Breast epithelium (tissue), 4 donors: ENCODE measurements at places on chromosomes 5 and 9.

DNA sequence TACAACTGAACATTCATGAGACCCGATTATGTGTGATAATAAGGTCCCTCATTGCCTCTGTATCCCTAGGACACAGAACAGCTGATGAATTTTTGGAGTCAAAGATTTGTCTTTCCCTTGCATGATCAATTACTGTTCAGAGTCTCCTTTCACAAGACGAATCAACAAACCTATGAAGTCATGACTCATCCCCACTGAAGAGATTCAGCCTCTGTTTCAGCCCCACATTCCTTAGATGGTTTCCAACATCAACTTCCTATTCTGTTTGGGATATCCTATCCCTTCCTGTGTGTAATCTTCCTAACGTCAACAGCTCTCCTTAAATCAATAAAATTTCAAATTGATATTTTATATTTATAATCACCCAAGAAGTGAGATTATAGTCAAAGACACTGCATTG, 199.0 kb downstream of the DNAH5 start:
- H3K36me3 ChIP-seq, result no peaks in the 10 kb centered on the region
- no peak overlapping the region for H3K27ac ChIP-seq
- DNase-seq, result no peak
- no peak overlapping the region for H3K4me3 ChIP-seq

DNA sequence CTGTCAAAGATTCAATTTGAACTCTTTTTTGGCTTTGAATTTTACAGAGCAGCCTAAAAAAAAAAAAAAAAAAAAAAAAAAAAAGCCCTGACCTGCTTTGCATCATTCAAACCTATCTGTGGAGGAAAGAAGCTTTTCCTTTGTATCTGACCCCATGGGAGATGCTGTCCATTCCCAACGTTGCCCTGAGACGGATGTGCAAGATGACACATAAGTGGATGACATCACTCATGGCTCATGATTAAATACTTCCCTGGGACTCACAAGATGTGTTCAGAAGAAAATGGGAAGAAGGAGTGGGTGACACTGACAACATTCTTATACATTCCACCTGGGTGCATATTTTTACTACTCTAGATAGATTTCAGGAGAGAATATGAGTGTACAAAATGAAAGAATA, 245.7 kb upstream of the ELAVL2 start:
- no peaks in the 10 kb centered on the region for H3K4me1 ChIP-seq
- H3K4me3 ChIP-seq, result no peak overlapping the region
- H3K36me3 ChIP-seq, result no peaks in the 10 kb centered on the region
- H3K27me3 ChIP-seq, result no peaks in the 10 kb centered on the region

GRCh38 chr5:66903709-66904108, 292.9 kb downstream of the CD180 start:
- no peak overlapping the region for H3K27ac ChIP-seq
- no peak overlapping the region for H3K4me3 ChIP-seq
- no peaks in the 10 kb centered on the region for H3K4me1 ChIP-seq
- no peaks in the 10 kb centered on the region for H3K36me3 ChIP-seq
- DNase-seq, result no peak
- H3K27me3 ChIP-seq, result no peaks in the 10 kb centered on the region

DNA sequence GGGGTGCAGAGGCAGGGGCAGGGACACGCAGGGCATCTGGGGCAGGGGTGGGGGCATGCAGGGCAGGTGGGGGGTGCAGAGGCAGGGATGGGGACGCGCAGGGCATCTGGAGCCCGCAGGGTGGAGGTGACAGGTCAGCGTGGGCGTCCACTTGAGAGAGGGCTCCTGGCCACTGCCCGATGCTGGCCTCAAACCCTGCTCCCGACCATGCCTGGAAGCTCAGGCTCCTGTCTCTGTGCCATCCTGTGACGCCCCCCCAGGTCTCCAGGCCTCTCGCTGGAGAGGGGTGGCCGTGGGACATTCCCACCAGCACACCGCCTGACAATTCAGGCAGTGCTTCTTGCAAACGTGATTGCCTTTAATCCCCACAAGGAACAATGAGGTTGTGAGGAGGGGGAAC, 33.0 kb downstream of the ZDHHC11B start:
- H3K27me3 ChIP-seq, result no peaks in the 10 kb centered on the region
- peak; percentile 9 for DNase-seq
- H3K4me1 ChIP-seq, result no peaks in the 10 kb centered on the region
- H3K36me3 ChIP-seq, result no peaks in the 10 kb centered on the region
- H3K4me3 ChIP-seq, result no peak overlapping the region
- no peak overlapping the region for H3K27ac ChIP-seq

GRCh38 chr5:72478684-72479083, 28.5 kb downstream of the ZNF366 start:
- H3K27ac ChIP-seq, result peak overlapping the region; percentile 16
- H3K4me1 ChIP-seq, result no peaks in the 10 kb centered on the region
- no peaks in the 10 kb centered on the region for H3K36me3 ChIP-seq
- H3K27me3 ChIP-seq, result no peaks in the 10 kb centered on the region
- no peak overlapping the region for H3K4me3 ChIP-seq
- no peak for DNase-seq

GRCh38 chr5:155406815-155407214, 393.3 kb downstream of the KIF4B start:
- no peaks in the 10 kb centered on the region for H3K27me3 ChIP-seq
- H3K4me3 ChIP-seq, result no peak overlapping the region
- H3K27ac ChIP-seq, result no peak overlapping the region

DNA sequence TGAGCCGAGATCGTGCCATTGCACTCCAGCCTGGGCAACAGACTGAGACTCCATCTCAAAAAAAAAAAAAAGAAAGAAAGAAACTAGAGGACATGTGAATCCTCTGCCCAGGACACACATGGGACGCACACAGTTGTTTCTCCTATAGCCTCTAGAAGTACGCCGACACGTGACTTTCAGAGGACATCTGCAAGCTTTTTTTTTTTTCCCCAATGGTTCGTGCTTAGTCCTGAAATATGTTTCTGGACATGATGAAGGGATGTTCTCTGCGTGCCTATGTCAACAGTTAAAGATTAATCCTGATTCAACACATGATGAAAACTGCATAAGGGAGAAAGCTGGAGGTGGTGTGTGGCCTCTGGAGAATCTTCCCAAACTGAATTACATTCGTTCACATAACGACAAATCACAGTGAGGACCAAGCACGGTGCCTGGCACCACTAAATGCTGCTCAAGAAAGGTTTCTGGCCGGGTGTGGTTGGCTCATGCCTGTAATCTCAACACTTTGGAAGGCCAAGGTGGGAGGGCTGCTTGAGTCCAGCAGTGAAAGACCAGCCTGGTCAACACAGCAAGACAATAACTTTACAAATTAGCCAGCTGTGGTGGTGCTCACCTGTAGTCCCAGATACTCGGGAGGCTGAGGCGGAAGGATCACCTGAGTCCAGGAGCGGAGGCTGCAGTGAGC, 9.8 kb downstream of the COL23A1 start:
- no peaks in the 10 kb centered on the region for H3K4me1 ChIP-seq
- H3K27me3 ChIP-seq, result peaks cover 24% of the 10 kb centered on the region
- no peak overlapping the region for H3K4me3 ChIP-seq
- DNase-seq, result no peak
- no peak overlapping the region for H3K27ac ChIP-seq

DNA sequence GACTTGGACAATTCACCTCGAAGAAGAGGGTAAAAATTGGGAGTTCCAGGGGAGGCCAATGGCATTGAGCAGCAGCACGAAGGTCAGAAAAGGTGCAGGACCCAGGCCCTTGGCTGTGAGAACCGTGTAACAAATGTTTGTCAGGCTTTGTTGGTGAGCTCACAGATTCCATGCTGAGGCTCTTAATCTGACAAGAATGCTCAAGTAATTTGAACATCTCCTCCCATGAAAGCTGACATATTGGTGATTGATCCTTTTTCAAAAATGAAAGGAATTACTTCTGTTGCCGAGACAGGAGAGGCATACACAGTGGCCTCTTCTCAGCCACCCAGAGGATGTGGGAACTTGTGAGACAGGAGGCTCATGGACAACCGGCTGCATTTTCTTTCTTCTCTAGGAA, 11.6 kb downstream of the RAI14 start:
- H3K4me3 ChIP-seq, result no peak overlapping the region
- no peak for DNase-seq
- H3K36me3 ChIP-seq, result no peaks in the 10 kb centered on the region
- no peaks in the 10 kb centered on the region for H3K4me1 ChIP-seq

GRCh38 chr5:160470437-160471361, 49.0 kb downstream of the PTTG1 start:
- no peak for DNase-seq
- no peak overlapping the region for H3K4me3 ChIP-seq
- H3K4me1 ChIP-seq, result no peaks in the 10 kb centered on the region
- no peaks in the 10 kb centered on the region for H3K36me3 ChIP-seq
- peak overlapping the region; percentile 2 for H3K27ac ChIP-seq

- H3K36me3 ChIP-seq, result no peaks in the 10 kb centered on the region
- H3K4me3 ChIP-seq, result no peak overlapping the region
- no peak for DNase-seq
- no peaks in the 10 kb centered on the region for H3K27me3 ChIP-seq
Observed at GRCh38 chr5:172302047-172302710, 18.6 kb upstream of the UBTD2 start.

DNA sequence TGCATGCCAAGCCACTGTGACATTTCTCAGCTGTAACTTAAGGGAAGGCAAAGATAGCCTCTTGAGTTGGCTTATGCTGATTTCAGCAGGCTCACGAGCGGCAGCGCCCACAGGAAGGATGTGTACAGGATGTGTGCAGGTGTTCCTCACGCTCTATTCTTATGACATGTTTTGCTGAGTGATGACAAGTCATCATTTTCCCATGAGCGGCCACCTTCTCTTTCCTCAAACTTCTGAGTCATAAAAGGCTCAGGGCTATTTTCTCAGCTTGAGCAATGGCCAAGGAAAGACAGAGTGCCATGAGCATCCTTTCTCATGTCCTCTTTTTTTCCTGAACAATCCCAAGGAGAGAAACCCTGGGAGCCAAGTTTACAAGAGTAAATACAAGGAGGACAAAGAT, 365.9 kb downstream of the PLK2 start:
- no peaks in the 10 kb centered on the region for H3K36me3 ChIP-seq
- H3K4me1 ChIP-seq, result no peaks in the 10 kb centered on the region
- H3K4me3 ChIP-seq, result no peak overlapping the region
- peak; percentile 39 for DNase-seq
- peak overlapping the region; percentile 23 for H3K27ac ChIP-seq

- no peak overlapping the region for H3K27ac ChIP-seq
- no peak for DNase-seq
- H3K4me1 ChIP-seq, result no peaks in the 10 kb centered on the region
Observed at GRCh38 chr5:107876261-107876660, 205.5 kb upstream of the EFNA5 start.

DNA sequence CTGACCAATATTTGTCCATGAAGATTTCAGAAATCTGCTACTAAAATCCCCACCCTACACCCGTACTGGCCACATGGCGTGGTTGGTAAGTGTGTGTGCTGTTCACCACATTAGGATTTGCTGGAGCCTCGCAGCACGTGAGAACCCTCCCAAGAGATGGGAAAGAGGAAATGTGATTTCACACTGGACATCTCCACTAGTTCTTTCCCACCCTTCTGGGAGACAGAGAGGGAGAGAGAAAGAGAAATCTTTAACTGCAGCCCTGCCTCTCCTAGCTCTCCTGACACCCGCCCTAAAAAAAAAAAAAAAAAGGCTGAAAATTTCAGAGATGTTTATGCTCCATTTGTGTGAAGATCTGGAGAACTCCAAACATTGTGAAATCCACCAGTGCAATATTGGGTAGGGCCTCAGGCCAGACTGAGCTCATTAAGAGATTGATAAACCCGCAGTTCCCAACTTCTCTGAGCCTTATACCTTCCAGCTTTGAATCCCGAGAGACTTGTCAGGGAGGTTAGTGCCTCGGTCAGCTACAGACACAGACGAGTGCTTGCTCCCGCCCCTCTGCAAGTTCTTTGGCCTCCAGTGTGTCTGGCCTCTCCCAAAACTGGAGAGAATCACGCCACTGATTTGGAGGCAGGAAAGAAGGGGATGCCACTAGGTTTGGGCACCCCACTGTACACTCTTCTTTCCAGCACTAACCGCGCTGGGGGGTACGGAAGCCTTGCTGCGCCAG, 1.9 kb downstream of the SPRY4 start:
- peak overlapping the region; percentile 82 for H3K4me3 ChIP-seq
- H3K36me3 ChIP-seq, result no peaks in the 10 kb centered on the region
- H3K4me1 ChIP-seq, result peaks cover 6% of the 10 kb centered on the region
- no peaks in the 10 kb centered on the region for H3K27me3 ChIP-seq

GRCh38 chr5:116144103-116144502, 59.3 kb downstream of the COMMD10 start:
- H3K36me3 ChIP-seq, result no peaks in the 10 kb centered on the region
- H3K27ac ChIP-seq, result no peak overlapping the region
- DNase-seq, result no peak
- no peaks in the 10 kb centered on the region for H3K27me3 ChIP-seq

- DNase-seq, result no peak
- H3K27me3 ChIP-seq, result no peaks in the 10 kb centered on the region
- H3K36me3 ChIP-seq, result no peaks in the 10 kb centered on the region
- peak overlapping the region; percentile 14 for H3K27ac ChIP-seq
- H3K4me3 ChIP-seq, result no peak overlapping the region
- H3K4me1 ChIP-seq, result no peaks in the 10 kb centered on the region
Observed at GRCh38 chr5:56608217-56608925, 207.0 kb upstream of the MAP3K1 start.

- no peaks in the 10 kb centered on the region for H3K36me3 ChIP-seq
- H3K4me3 ChIP-seq, result peak overlapping the region; percentile 7
- no peak for DNase-seq
- H3K4me1 ChIP-seq, result no peaks in the 10 kb centered on the region
- peaks cover 12% of the 10 kb centered on the region for H3K27me3 ChIP-seq
Observed at GRCh38 chr5:73298772-73299630, 126.0 kb downstream of the TMEM174 start.

- no peak overlapping the region for H3K4me3 ChIP-seq
- no peaks in the 10 kb centered on the region for H3K36me3 ChIP-seq
- H3K27ac ChIP-seq, result no peak overlapping the region
- no peak for DNase-seq
Observed at GRCh38 chr5:76620166-76620565, 3.0 kb downstream of the F2RL2 start.

DNA sequence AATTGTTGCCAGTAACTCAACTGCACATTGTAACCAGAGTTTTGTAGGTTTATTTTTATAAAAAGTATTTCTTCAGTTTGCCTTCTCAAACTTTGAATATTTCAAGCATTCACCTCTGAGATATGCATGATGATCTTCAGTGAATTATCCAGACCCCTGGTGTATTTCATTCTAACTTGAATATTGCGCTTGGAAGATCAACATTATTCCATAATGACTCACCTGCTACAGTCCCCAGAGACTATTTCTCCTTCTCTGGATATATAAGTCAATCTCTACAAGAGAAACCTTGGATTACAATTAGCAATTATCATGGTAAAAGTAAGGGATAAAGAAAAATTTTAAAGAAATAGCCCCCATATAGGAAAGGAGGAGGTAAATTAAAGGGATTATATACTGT, 1041.0 kb downstream of the TLE1 start:
- no peaks in the 10 kb centered on the region for H3K36me3 ChIP-seq
- H3K4me3 ChIP-seq, result no peak overlapping the region
- no peaks in the 10 kb centered on the region for H3K4me1 ChIP-seq
- DNase-seq, result no peak
